Suprapubic skin (tissue), 4 donors: ENCODE measurements at places on chromosomes 6 and 20. TPM values are rescaled to one million over a fixed set of nuclear protein-coding genes. Genes with fewer than 3 reads are reported as not detected.

SNAP25 gene
- not detected for total RNA-seq

DXO gene
- total RNA-seq = 17.8 TPM

MICB gene
- total RNA-seq = 1.9 TPM

CALHM5 gene
- 1.7 TPM for total RNA-seq

RSPO4 gene
- total RNA-seq = 0.91 TPM

PLN gene
- total RNA-seq = 1.5 TPM

OR2B6 gene
- not detected for total RNA-seq

CD109 gene
- total RNA-seq = 48.2 TPM

MMUT gene
- total RNA-seq = 15.4 TPM

LZTS3 gene
- 4.8 TPM for total RNA-seq

MTFR2 gene
- 2.5 TPM for total RNA-seq

OSBPL2 gene
- 78.1 TPM for total RNA-seq

OR2J3 gene
- not detected for total RNA-seq

CLIC5 gene
- total RNA-seq = 1.2 TPM

YWHAB gene
- total RNA-seq = 128 TPM

LY6G6D gene
- total RNA-seq = 5.5 TPM

PLCB4 gene
- 7.6 TPM for total RNA-seq

HAO1 gene
- total RNA-seq = not detected

SEMG1 gene
- not detected for total RNA-seq

TMEM63B gene
- 86.5 TPM for total RNA-seq

KIF13A gene
- total RNA-seq = 73.0 TPM

ADGB gene
- 0.26 TPM for total RNA-seq

TAAR9 gene
- total RNA-seq = not detected

DEFB132 gene
- total RNA-seq = not detected
